Naive thymus-derived CD4-positive, alpha-beta T cell (primary cell): ENCODE measurements at places on chromosomes 11 and 22. TPM values are rescaled to one million over a fixed set of nuclear protein-coding genes. Genes with fewer than 3 reads are reported as not detected.

BTG4 gene
- polyA plus RNA-seq, result not detected

POLD3 gene
- polyA plus RNA-seq, result 16.4 TPM

ZNF195 gene
- polyA plus RNA-seq, result 18.9 TPM

PARVA gene
- 0.69 TPM for polyA plus RNA-seq

BAIAP2L2 gene
- polyA plus RNA-seq, result not detected

POU2AF2 gene
- polyA plus RNA-seq, result not detected

SLN gene
- polyA plus RNA-seq, result not detected

MUC2 gene
- not detected for polyA plus RNA-seq

HORMAD2 gene
- polyA plus RNA-seq, result not detected

C22orf42 gene
- polyA plus RNA-seq, result not detected

GGTLC2 gene
- not detected for polyA plus RNA-seq

CFAP300 gene
- not detected for polyA plus RNA-seq

BATF2 gene
- polyA plus RNA-seq, result not detected

SYT12 gene
- polyA plus RNA-seq, result not detected

TUB gene
- polyA plus RNA-seq, result 0.12 TPM

FAM227A gene
- polyA plus RNA-seq, result not detected

ZNF214 gene
- not detected for polyA plus RNA-seq

CALCB gene
- 0.18 TPM for polyA plus RNA-seq

INS gene
- not detected for polyA plus RNA-seq

LGALS12 gene
- polyA plus RNA-seq, result not detected
